MCF 10A (cell line): ENCODE measurements at places on chromosomes 1 and 21. TPM values are rescaled to one million over a fixed set of nuclear protein-coding genes. Genes with fewer than 3 reads are reported as not detected.

Gene ZCCHC17
- total RNA-seq, result 29.3 and 40.0 TPM in 2 replicates

Gene CFH
- total RNA-seq, result 21.3 and 31.6 TPM in 2 replicates

Gene NMNAT1
- total RNA-seq, result 10.4 and 14.0 TPM in 2 replicates

Gene CD101
- 0.37 and 0.42 TPM in 2 replicates for total RNA-seq

Gene BECN2
- total RNA-seq, result not detected in 2 replicates

Gene LIN28A
- total RNA-seq, result not detected in 2 replicates

Gene CFAP45
- total RNA-seq, result 0.32 and 0.40 TPM in 2 replicates

Gene ELAPOR1
- total RNA-seq, result 0.22 and 0.58 TPM in 2 replicates

Gene OLFM3
- total RNA-seq, result not detected in 2 replicates

Gene C1QTNF12
- total RNA-seq, result 1.5 and 3.3 TPM in 2 replicates

Gene LYPD8
- total RNA-seq, result not detected in 2 replicates

Gene LCE1E
- 1.3 and 1.9 TPM in 2 replicates for total RNA-seq

Gene CFHR1
- not detected in 2 replicates for total RNA-seq

Gene DMRTA2
- not detected in 2 replicates for total RNA-seq

Gene MTF1
- total RNA-seq, result 28.4 and 34.7 TPM in 2 replicates

Gene KCNK1
- total RNA-seq, result 24.3 and 41.3 TPM in 2 replicates

Gene LRRN2
- not detected in 2 replicates for total RNA-seq

Gene RYR2
- 4.0 and 5.3 TPM in 2 replicates for total RNA-seq

Gene AUNIP
- 5.2 and 9.4 TPM in 2 replicates for total RNA-seq

Gene IFNLR1
- total RNA-seq, result 0.12 and 0.19 TPM in 2 replicates

Gene PYHIN1
- total RNA-seq, result 0.44 TPM in 1 of 2 replicates, not detected in the other

Gene FAM151A
- not detected in 2 replicates for total RNA-seq

Gene CELSR2
- total RNA-seq, result 6.9 and 7.2 TPM in 2 replicates

Gene NUP210L
- total RNA-seq, result 0.05 and 0.10 TPM in 2 replicates

Gene CTSS
- 0.75 and 0.86 TPM in 2 replicates for total RNA-seq

Gene S100A5
- total RNA-seq, result not detected in 2 replicates

Gene PRCC
- 112 and 131 TPM in 2 replicates for total RNA-seq

Gene C1orf116
- total RNA-seq, result 35.4 and 35.5 TPM in 2 replicates

Gene ARF1
- total RNA-seq, result 870 and 1,140 TPM in 2 replicates

Gene LINGO4
- 0.10 TPM in 1 of 2 replicates, not detected in the other for total RNA-seq

Gene IGFN1
- 0.05 and 0.26 TPM in 2 replicates for total RNA-seq

Gene KRTAP27-1
- not detected in 2 replicates for total RNA-seq

Gene C1orf185
- not detected in 2 replicates for total RNA-seq

Gene SLC6A17
- total RNA-seq, result 0.20 TPM in 1 of 2 replicates, not detected in the other

Gene TRNP1
- 56.3 and 59.2 TPM in 2 replicates for total RNA-seq

Gene KIRREL1
- total RNA-seq, result 73.6 and 101 TPM in 2 replicates

Gene MPL
- not detected in 2 replicates for total RNA-seq

Gene ANKRD45
- 0.42 TPM in 1 of 2 replicates, not detected in the other for total RNA-seq

Gene C1orf94
- not detected in 2 replicates for total RNA-seq
